Stimulated activated CD8-positive, alpha-beta memory T cell treated with anti-CD3 and anti-CD28 coated beads, Interleukin-7, amount 100 ng/mL, for 1 hour (primary cell): ENCODE measurements at places on chromosomes 12 and 14.
A peak's percentile ranks its signal among the peaks of the same experiment; 100 is the strongest.

GRCh38 chr14:37464192-37464858 is 130.7 kb downstream of the FOXA1 start:
- DNase-seq: no peak

- no peak for DNase-seq
Observed at GRCh38 chr14:55722054-55722453, 142.0 kb downstream of the KTN1 start.

GRCh38 chr12:105279460-105280056 is 43.6 kb upstream of the APPL2 start:
- DNase-seq: peak; percentile 1

- no peak for DNase-seq
Observed at GRCh38 chr12:57216921-57217879, 606 bp downstream of the NXPH4 start.

DNA sequence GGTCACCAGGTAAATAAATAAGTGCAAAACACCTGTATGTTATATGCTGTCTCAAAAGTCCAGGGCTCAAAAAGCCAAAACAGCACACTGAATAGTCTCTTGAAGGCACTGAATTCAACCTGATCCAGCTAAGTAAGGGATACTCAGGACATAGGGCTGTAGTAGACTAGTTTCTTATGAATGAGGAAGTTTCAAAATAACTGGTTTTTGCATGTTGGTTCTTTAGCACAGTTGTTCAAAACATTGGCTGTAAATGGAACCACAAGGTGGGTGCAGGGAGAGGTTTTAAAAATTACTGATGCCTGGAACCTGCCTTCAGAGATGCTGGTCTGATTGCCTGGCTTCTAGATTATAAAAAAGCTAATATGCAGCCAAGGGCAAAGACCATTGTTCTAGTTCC is 34.1 kb downstream of the NDUFA12 start:
- DNase-seq: no peak

- no peak for DNase-seq
Observed at GRCh38 chr12:130525384-130526172, 187.9 kb downstream of the PIWIL1 start.

DNA sequence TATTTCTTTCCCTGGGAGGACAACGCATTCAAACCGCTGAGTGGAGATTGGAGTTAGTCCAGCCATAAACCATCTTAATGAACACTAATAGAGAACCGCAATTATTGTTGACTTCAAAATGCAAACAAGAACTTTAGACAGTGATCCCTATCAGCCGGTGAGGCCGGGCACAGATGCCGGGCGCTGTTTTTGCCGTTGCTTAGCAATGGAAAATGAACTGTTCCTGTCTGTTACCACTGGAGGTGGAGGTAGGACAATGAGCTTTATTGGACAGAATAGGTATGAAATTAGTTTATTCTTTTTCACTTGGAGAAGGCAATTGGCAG is 216.8 kb downstream of the TTC8 start:
- DNase-seq: no peak

DNA sequence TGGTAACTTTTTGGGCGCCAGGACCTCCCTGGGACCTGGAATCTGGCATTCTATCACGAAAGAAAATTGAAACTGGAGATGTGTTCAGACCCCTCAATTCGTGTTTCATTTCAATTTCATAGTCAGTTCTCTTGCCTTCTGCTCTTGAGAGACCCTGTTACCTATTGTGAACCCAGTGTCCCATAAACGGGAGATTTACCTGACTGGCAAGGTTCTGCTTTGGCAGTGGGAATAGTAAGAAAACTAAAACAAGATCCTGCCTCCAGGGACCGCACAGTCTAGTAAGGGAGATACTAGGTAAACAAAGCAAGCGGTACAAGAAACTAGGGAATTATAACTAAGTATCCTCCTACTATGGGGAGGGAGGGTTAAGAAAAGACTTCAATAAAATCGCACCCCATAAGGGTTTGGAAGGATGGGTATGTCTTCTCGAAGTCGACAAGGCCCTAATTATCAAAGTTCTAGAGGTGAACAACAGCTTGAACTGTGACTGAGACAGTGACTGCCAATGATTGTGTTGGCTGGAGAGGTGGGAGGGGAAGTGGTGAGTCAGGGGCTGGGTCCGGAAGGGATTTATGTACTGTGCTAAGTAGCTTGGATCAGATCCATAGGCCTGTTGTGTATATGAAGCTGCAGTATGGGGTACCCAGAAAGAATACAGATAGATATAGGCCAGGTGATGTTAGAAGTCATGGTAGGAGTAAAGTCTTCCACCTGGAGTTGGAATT is 754 bp downstream of the ACSS3 start:
- no peak for DNase-seq

DNA sequence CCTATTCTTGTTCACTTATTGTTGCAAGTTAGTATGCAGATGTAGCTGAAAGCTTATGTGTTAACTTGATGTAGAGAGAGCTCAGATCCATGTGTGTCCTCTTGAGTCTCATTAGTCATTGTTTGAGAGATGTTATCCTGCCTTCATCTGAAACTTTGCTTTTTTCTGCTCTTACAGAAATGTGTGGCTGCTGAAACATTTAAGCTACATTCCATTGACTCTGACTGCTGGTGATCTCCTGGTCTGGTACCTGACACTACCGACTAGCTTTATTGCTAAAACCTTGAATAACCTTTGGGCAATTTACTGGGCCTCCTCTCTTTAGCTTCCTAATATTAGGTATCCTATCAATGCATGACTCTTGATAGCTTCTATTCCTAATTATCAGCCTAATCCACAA is 705.6 kb upstream of the FOXG1 start:
- no peak for DNase-seq

DNA sequence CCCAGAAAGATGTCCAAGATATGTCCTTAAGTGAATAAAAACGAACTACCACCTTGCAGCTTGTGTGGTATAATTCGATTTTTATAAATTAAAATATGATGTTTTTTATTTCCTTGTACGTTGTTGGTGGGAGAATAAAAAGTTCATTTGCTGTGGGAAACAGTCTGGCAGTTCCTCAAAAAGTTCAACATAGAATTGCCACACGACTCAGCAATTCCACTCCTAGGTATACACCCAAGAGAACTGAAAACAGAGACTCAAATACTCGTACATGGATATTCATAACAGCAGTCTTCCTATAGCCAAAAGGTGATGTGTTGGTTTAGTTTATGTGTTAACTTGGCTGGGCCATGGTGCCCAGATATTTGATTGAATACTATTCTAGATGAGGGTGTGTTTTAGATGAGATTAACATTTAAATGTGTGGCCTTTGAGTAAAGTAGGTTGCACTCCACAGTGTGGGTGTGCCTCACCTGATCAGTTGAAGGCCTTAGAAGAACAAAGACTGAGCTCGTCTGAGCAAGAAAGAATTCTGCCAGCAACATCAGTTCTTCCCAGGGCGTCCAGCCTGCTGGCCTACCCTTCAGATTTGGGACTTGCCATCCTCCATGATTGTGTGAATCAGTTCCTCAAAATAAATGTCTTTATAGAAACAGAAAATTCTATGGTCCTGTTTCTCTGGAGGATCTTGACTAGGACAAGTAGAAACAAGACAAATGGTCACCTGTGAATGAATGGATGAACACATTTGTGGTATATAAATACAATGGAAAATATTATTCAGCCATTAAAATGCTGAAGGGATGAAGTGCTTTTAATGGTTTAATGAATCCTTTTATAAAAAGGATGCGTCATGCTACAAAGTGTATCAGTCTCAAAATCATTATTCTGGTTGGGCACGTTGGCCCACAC is 5.1 kb upstream of the DENR start:
- DNase-seq: no peak
